ENCODE measurements at places on chromosomes 4 and X. TPM values are rescaled to one million over a fixed set of nuclear protein-coding genes. Genes with fewer than 3 reads are reported as not detected.

NEUROG2 gene
- 7.3 TPM for total RNA-seq

TCEAL6 gene
- total RNA-seq = not detected

DNA sequence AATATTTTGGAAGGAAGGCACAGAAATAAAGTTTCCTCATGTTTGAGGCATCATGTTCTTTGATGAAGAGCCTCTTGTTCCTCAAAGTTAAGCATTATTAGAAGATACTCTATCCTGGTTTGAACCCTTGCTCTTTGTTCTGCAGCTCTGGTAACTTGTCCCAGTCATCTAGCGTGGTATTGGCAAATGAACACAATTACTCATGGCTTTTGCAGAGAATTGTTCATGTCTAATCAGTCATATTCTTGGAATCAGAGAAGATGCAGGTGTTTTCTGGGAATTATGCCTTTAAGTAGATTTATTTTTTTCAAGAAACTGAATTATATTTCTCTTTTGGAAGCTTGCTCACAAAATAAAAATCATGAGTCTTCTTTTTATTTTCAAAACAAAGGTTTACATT, 52.9 kb upstream of the HPGDS start:
- H3K27me3 ChIP-seq = no peaks in the 10 kb centered on the region
- H3K36me3 ChIP-seq = peaks cover 6% of the 10 kb centered on the region

GRCh38 chrX:138745196-138745595, 33.7 kb upstream of the FGF13 start:
- H3K27ac ChIP-seq = no peak overlapping the region
- no peaks in the 10 kb centered on the region for H3K36me3 ChIP-seq
- H3K4me1 ChIP-seq = peaks cover 25% of the 10 kb centered on the region

- no peaks in the 10 kb centered on the region for H3K36me3 ChIP-seq
- no peaks in the 10 kb centered on the region for H3K27me3 ChIP-seq
- no peak overlapping the region for H3K4me3 ChIP-seq
- DNase-seq = no peak
Observed at GRCh38 chrX:110308220-110308619, 9.7 kb downstream of the AMMECR1 start.

- peak overlapping the region; percentile 29 for H3K27ac ChIP-seq
- H3K4me1 ChIP-seq = peaks cover 22% of the 10 kb centered on the region
- H3K4me3 ChIP-seq = no peak overlapping the region
- H3K27me3 ChIP-seq = no peaks in the 10 kb centered on the region
- DNase-seq = no peak
Observed at GRCh38 chr4:151581570-151581969, 172.6 kb downstream of the FHIP1A start.

GRCh38 chr4:13793020-13793710, 165.6 kb upstream of the BOD1L1 start:
- H3K36me3 ChIP-seq = no peaks in the 10 kb centered on the region
- DNase-seq = no peak
- H3K4me1 ChIP-seq = no peaks in the 10 kb centered on the region
- H3K27ac ChIP-seq = no peak overlapping the region
- no peaks in the 10 kb centered on the region for H3K27me3 ChIP-seq

RAI2 gene
- total RNA-seq = 1.4 TPM

GRCh38 chr4:8910100-8910821, 38.6 kb upstream of the HMX1 start:
- H3K4me1 ChIP-seq = no peaks in the 10 kb centered on the region
- no peak overlapping the region for H3K4me3 ChIP-seq
- H3K36me3 ChIP-seq = no peaks in the 10 kb centered on the region

SRPX gene
- total RNA-seq = 9.2 TPM

DNA sequence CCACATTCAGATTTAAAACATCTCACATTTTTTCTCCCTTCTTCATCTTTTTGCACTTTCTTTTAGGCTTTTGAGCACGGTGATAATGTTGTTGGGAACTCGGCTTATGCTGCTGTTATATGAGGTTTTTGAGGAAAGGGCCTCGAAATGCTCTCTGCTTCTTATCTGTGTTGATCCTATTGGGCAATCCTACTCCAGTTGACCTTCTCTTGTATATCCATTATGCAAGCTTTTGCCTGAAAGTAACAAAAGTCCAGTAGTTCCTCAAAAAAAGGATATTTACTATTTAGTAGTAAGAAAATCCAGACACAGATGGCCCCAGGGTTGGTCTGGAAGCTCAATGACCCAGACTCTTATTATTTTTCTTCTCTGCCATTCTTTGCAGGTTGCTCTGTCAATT, 57.7 kb upstream of the SPANXB1 start:
- H3K36me3 ChIP-seq = no peaks in the 10 kb centered on the region
- no peaks in the 10 kb centered on the region for H3K4me1 ChIP-seq
- H3K27me3 ChIP-seq = peaks cover 2% of the 10 kb centered on the region
- H3K4me3 ChIP-seq = no peak overlapping the region
- H3K27ac ChIP-seq = no peak overlapping the region
- no peak for DNase-seq

- H3K4me1 ChIP-seq = peaks cover 10% of the 10 kb centered on the region
- no peak overlapping the region for H3K4me3 ChIP-seq
- peak overlapping the region; percentile 39 for H3K27ac ChIP-seq
- DNase-seq = no peak
- no peaks in the 10 kb centered on the region for H3K36me3 ChIP-seq
Observed at GRCh38 chr4:17814140-17814539, 3.4 kb downstream of the NCAPG start.

DNA sequence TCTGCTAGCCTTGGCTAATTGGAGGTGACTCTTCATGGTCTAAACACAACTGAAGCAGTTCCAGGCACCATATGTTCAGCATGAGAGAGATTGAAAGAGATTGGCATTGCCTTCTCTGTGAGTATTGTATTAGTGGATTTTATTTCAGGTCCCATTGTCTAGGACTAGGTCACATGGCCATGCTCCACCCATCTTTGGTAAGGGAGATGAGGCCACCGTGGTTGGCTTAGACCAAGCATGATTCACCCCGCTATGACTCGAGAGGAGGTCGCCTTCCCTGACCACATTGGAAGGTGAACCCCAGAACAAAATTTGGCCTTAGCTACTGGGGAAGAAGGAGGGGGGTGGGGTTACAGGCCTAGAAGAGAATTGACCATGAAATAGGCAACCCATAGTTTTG, 109.9 kb upstream of the BCOR start:
- no peaks in the 10 kb centered on the region for H3K27me3 ChIP-seq
- no peaks in the 10 kb centered on the region for H3K4me1 ChIP-seq
- no peaks in the 10 kb centered on the region for H3K36me3 ChIP-seq
- no peak overlapping the region for H3K27ac ChIP-seq
- H3K4me3 ChIP-seq = no peak overlapping the region

- no peaks in the 10 kb centered on the region for H3K4me1 ChIP-seq
- no peak overlapping the region for H3K27ac ChIP-seq
- H3K27me3 ChIP-seq = no peaks in the 10 kb centered on the region
- DNase-seq = no peak
Observed at GRCh38 chrX:102708900-102709299, 3.3 kb upstream of the GPRASP2 start.

- H3K27ac ChIP-seq = no peak overlapping the region
- H3K36me3 ChIP-seq = peaks cover 11% of the 10 kb centered on the region
- DNase-seq = no peak
- no peaks in the 10 kb centered on the region for H3K27me3 ChIP-seq
Observed at GRCh38 chr4:22029803-22030202, 81.2 kb upstream of the KCNIP4 start.

DNA sequence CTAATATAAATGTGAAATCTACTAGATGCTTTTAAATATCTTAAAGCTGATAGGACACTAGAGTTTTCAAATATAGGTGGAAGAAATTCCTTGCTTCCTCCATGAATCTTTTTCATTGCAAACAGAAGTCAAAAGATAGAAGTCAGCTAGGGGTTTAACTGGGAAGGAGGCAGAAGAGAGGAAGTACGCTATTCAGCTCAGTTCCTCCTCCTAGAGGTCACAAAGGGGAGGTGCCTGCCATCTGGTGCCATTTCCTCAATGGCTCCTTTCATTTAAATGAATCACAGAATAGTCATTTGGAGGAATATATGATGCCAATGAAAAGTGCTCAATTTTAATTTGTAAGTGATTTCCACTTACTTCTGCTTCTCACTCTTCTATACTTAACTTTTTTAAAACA, 8.5 kb downstream of the COL25A1 start:
- no peaks in the 10 kb centered on the region for H3K36me3 ChIP-seq
- H3K4me3 ChIP-seq = no peak overlapping the region
- no peak overlapping the region for H3K27ac ChIP-seq
- peak; percentile 35 for DNase-seq

DNA sequence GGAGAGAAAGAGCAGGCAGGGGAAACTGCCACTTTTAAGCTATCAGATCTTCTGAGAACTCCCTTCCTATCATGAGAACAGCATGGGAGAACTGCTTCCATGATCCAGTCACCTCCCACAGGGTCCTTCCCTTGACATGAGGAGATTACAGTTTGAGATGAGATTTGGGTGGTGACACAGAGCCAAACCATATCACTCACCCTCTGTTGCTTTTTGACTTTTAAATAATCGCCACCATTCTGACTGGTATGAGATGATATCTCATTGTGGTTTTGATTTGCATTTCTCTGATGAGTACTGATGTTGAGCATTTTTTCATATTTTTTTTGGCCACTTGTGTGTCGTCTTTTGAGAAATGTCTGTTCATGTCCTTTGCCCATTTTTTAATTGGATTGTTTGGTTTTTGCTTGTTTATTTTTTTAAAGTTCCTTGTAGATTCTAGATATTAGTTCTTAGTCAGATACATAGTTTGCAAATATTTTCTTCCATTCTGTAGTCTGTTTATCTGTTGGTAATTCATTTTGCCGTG, 6.5 kb upstream of the PAQR3 start:
- H3K27me3 ChIP-seq = no peaks in the 10 kb centered on the region
- no peaks in the 10 kb centered on the region for H3K4me1 ChIP-seq
- H3K27ac ChIP-seq = no peak overlapping the region

GRCh38 chrX:48972220-48973164, 848 bp upstream of the KCND1 start:
- peaks cover 12% of the 10 kb centered on the region for H3K27me3 ChIP-seq
- H3K27ac ChIP-seq = peak overlapping the region; percentile 70
- peaks cover 7% of the 10 kb centered on the region for H3K36me3 ChIP-seq
- H3K4me3 ChIP-seq = peak overlapping the region; percentile 62
- DNase-seq = peak; percentile 52

DNA sequence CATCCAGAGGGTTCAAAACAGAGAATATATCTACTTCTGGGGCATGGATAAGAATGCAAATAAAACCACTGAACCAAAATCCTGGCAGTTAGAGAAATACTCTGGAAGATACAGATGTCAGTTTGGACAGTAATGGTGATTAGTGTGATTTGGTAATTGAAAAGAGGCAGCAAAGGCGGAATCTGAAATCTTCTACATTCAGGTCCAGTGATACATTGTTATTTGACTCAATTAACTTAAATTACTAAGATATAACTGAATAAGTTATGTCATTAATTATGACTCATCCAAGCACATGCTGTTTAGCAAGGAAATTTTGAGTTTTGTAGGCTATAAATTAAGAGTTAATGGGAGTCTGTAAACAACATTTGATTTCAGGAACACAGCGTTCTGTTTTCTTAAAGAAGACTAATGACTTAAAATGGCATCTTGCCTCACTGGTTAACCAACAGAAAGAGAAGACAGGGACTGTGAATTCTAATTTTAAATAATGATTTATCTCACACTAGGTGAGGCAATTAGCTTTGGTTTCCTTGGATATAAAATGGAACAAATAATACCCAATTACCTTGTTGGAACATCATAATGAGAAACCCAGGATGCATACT, 937.1 kb downstream of the PDHA2 start:
- H3K4me1 ChIP-seq = no peaks in the 10 kb centered on the region
- no peaks in the 10 kb centered on the region for H3K36me3 ChIP-seq
- H3K4me3 ChIP-seq = no peak overlapping the region
- H3K27ac ChIP-seq = no peak overlapping the region
- no peak for DNase-seq

TSPAN7 gene
- 54.0 TPM for total RNA-seq

APLN gene
- not detected for total RNA-seq
